ENCODE measurements at places on chromosomes 3 and 15.
A peak's percentile ranks its signal among the peaks of the same experiment; 100 is the strongest.

GRCh38 chr15:89783861-89784685 lies 7.9 kb downstream of the MESP2 start:
- DNase-seq: no peak

GRCh38 chr3:114700637-114701234 lies 406.9 kb downstream of the TIGIT start:
- no peak for DNase-seq

- DNase-seq: peak; percentile 69
Observed at GRCh38 chr3:18559331-18559842, 134.2 kb upstream of the SATB1 start.

GRCh38 chr3:47008851-47009224 lies 29.4 kb downstream of the NBEAL2 start:
- DNase-seq: no peak

GRCh38 chr3:30539772-30540171 lies 66.6 kb upstream of the TGFBR2 start:
- no peak for DNase-seq

- no peak for DNase-seq
Observed at GRCh38 chr3:188670446-188670845, 501.3 kb upstream of the TPRG1 start.

DNA sequence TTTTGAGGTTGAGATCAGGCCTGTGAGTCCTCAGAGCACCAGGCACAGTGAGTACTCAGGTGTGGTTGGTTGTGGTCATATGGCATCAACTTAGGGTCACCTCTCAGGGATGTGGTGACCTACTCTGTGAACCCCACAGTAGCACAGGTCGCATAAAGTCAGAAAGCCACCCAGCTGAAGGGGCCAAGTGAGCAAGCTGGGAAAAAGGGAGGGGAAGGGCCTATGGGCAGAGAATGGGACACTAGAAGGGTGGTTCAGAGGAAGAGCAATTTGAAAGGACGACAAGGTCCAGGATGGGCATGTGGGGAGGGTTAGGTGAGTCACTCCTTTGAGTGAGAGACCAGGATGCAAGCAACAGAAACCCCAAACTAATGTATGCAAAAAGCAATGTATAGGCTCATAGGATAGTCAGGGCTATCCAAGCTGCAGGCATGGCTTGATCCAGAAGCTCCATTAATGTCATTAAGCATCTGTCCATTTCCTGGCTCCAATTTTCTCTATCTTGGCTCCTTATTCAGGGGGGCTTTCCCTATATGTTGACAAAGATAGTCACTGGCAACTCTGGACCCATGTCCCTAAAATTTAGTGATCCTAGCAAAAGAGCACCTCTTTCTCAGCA lies 33.5 kb downstream of the HMCES start:
- DNase-seq: no peak

- DNase-seq: peak; percentile 69
Observed at GRCh38 chr3:111859061-111859973, at the start of gene PHLDB2. PHLDB2 (plus strand) TSS chr3:111859265; CDS start chr3:111884078, 24,813 bp downstream.

DNA sequence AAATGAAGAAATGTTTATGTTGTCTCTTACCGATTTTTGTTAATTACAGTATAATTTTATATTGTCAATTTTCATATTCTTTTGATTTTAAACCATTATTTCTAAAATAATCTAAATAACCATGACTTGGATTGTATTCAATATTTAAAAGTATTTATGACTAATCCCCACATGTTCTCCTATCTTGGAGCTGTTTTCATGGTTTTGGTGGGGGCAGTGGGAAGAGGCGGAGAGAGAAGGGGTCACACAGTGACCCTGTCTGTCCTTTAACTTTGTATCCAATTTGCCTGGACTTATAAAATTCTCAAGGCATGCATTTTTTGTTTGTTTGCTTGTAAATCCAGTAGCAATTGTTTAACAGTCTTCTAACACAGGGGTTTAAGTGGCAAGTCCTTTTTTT lies 407.4 kb downstream of the NTRK3 start:
- no peak for DNase-seq
